Naive thymus-derived CD4-positive, alpha-beta T cell (primary cell): ENCODE measurements at places on chromosomes 3 and 15. TPM values are rescaled to one million over a fixed set of nuclear protein-coding genes. Genes with fewer than 3 reads are reported as not detected.

Gene GOLGA8G
- total RNA-seq: not detected

Gene TNFAIP8L3
- total RNA-seq: not detected

Gene SPATA12
- total RNA-seq: not detected

Gene TGM5
- total RNA-seq: not detected

GRCh38 chr3:174408310-174408709, 450.8 kb upstream of the NAALADL2 start:
- DNase-seq: no peak
- no peaks in the 10 kb centered on the region for H3K27me3 ChIP-seq
- no peaks in the 10 kb centered on the region for H3K36me3 ChIP-seq
- no peak overlapping the region for H3K27ac ChIP-seq

DNA sequence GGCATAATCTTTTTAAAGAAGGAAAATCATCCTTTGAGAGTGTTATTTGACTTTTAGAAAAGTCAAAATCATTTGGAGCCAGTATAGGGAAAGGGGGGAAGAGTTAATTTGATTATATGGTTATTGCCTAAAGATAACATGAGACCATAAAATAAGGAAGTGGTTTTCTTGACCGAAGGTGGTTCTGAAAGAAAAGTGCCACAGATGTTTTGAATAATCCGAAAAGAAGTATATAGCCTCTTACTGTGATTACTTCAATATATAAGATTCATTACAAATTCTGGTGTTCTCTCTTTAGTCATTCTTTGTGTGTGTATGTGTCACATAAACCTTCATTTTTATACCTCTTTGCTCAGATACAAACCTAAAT, 1.1 kb downstream of the DNAJB11 start:
- H3K36me3 ChIP-seq: peaks cover 19% of the 10 kb centered on the region
- H3K27me3 ChIP-seq: no peaks in the 10 kb centered on the region
- peak overlapping the region; percentile 85 for H3K4me3 ChIP-seq
- H3K4me1 ChIP-seq: peaks cover 26% of the 10 kb centered on the region
- peak overlapping the region; percentile 95 for H3K27ac ChIP-seq

GRCh38 chr15:88619796-88620195, 1.3 kb upstream of the AEN start:
- peaks cover 24% of the 10 kb centered on the region for H3K4me1 ChIP-seq
- no peak overlapping the region for H3K27ac ChIP-seq
- no peaks in the 10 kb centered on the region for H3K36me3 ChIP-seq
- no peaks in the 10 kb centered on the region for H3K27me3 ChIP-seq

- no peaks in the 10 kb centered on the region for H3K36me3 ChIP-seq
- no peak overlapping the region for H3K27ac ChIP-seq
- no peak for DNase-seq
- no peaks in the 10 kb centered on the region for H3K27me3 ChIP-seq
- H3K4me1 ChIP-seq: no peaks in the 10 kb centered on the region
- no peak overlapping the region for H3K4me3 ChIP-seq
Measured at GRCh38 chr3:62621176-62621575, 247.8 kb upstream of the FEZF2 start.

DNA sequence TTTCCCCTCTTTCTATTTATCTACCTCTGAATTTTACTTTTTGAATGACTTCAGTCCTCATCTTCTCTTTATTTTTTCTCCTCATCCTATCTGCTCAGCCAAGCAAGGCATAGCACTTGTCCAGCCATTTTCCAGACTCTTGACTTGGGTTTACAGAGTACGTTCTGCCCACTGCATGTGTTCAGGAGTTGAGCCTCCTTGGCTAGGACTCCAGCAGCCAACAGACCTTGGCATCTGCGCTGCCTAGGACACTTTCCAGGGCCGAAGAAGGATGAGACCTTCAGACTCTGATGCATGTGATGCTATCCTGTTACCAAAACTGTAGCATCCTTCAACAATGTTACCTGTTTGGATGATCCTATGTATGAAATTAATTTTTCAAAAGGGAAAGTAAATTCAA, 59.7 kb downstream of the HES1 start:
- no peak for DNase-seq
- no peak overlapping the region for H3K4me3 ChIP-seq
- no peaks in the 10 kb centered on the region for H3K27me3 ChIP-seq
- H3K27ac ChIP-seq: no peak overlapping the region
